Stimulated activated CD4-positive, alpha-beta T cell treated with anti-CD3 and anti-CD28 coated beads, Interleukin-1b, Interleukin-23, amount 100 ng/mL, for 4 hours (primary cell): ENCODE measurements at places on chromosomes 7 and 10.

DNA sequence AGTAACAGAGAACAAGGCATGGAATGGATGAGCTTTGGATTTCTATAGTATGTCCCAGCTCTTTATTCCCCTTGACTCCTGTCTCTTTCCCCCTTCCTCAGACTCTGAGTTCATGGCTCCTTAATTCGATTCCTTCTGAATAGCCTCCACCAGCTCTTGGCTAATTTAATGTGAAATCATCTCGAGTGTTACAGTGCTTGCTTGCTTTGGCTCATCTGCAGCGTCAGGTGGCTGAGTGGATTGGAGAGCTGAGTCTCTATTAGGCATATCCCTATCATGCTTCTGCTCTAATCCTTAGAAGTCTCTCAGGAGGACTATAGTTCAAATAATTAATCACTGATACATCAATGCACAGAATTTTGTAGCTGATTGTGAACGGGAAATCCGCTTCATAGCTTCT, 134.6 kb downstream of the LRRC4 start:
- DNase-seq = no peak

GRCh38 chr10:109780997-109781396, 142.3 kb downstream of the XPNPEP1 start:
- no peak for DNase-seq

DNA sequence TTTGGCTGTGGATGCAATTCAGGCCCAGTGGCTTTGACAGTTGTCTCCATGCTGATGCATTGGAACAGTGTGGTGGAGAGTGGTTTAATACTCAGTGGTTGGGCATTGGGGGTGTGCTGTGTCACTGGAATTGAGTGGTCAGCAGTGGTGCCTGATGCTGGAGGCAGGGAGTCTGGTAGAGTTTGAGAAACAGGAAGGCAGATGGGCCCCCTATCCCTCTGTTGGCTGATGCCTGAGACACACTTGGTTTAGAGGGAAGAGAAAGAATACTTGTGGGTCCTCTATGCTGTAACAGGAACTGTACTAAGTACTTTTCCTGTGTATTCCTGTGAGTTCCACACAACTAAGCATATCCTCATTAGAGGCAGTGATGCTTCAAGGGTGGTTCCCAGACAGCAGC, 55.4 kb downstream of the EEPD1 start:
- no peak for DNase-seq

- no peak for DNase-seq
Measured at GRCh38 chr7:44143646-44144250, 2.6 kb upstream of the MYL7 start.

GRCh38 chr7:137978464-137979237, 23.2 kb downstream of the CREB3L2 start:
- DNase-seq = no peak

- no peak for DNase-seq
Measured at GRCh38 chr10:24382045-24382444, 173.1 kb downstream of the KIAA1217 start.

GRCh38 chr10:29191674-29192073, 97.2 kb upstream of the LYZL1 start:
- no peak for DNase-seq

DNA sequence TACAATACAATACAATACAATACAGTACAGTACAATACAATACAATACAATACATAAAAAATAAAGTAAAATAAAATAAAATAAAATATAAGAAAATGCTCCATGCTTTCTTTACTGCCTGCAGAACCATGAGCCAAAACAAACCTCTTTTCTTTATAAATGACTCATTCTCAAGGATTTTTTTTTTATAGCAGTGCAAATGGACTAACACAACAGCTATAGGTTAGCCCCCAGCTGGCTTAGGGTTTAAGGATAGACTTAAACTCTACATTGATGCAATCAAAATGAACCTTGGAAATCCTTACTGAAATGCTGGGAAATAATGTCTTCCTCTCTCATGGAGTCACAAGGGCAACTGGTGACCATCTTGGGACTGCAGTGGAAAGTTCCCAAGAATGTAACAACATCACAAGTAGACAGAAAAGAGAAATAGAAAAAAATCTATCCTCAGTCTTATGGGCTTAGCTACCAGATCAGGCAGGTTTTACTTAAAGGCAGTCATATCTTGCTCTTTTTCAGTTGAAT, 348.9 kb downstream of the ARL4A start:
- DNase-seq = no peak

GRCh38 chr10:79322616-79323543, 24.4 kb upstream of the PPIF start:
- peak; percentile 58 for DNase-seq

DNA sequence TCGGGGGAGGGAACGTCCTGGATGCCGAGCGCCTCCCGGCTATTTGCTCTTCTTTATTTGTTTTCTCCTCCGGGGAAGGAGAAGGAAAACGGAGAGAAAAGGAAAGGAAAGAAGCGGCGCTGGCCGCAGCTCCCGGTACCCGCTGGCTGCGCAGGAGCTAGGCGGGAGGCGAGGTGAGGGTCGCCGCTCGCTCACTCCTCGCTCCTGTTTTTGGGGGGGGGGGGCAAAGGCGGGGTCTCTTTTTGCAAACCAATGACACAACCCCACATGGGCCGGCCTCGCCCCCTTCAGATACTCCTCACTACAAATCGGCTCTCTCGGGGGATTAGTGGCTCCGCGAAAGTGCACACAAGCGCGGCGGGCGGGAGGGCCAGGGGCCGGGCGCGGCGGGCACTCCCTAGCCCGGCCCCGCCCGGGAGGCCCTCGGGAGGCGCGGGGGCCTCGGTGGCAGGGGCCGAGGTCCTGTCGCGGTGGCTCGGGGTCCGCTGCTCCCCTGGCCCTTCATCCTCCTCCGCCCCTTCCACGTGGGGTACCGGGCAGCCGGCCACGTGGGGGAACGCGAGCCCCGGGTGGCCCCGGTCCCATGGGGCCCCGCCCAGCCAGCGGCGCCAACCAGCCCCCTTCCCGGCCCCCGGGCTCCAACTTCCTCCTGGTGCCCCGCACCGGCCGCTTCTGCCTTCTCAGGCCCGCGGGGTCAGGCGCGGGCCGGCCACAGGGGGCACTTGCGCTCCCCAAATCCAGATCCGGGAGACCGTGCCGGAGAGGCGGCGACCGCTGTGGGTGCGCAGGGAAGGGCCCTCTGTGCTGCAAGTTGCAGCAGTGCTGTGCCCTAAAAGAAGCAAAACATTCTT, 718 bp upstream of the CTBP2 start:
- no peak for DNase-seq

DNA sequence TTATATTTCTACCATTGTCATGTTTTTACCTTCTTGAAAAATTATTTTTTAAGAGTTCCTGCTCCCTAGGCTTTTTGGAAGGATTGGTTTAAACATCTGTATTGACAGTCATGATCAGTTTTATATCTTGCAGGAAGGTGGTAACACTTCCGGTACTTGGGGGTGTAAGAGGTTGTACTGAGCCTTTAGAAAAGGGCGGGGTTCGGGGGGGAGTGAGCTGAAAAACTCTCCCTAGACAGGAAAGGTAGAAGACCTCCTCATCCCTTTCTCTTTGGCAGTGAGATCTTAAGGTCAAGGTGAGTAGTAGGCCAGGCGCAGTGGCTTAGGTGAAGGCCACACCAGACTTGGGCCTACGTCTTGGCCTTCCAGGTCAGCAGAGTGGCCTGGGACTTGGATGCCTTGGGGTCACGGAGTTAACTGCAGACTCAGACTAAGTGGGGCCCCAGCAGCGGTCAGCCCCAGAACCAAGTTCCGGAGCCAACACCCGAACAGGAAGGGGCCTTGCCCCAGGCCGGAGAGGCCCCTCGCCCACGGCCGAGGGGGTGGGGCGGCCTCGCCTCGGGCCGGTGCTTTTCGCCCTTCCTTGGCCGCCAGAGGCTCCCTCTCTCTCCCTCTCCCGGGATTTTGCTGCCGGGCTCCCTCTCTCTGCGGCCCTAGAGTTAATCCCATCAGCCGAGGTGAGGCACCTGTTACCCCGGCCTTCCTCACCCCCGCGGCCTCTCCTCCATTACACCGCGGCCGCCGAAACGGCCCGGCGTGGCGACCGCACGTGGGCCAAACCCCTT, at the start of gene PPP1R9A:
Gene PPP1R9A (plus strand): TSS at position 569 of the 785 bp plus-strand sequence. CDS start 2,520 bp downstream, outside the sequence.
- no peak for DNase-seq

DNA sequence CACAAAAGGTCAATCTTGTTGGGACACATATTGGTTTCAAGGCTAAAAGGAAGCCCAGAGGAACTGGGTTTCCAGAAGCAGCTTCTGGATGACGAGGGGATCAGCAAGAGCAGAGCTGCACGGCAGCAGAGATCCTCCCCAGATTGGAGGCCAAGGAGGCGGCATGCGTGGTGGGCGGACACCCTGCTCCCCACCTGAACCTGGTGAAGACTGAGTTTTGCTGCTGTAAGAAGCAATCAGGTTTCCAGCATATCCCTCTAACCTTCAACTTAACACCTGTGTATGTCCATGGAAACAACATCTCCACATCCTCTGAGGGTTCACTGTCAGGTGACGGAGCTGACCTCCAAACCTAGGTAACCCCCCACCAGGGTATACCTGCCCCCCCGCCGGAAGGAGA, 35.1 kb downstream of the SLIT1 start:
- DNase-seq = no peak

GRCh38 chr10:131746785-131747184, 154.0 kb upstream of the PPP2R2D start:
- DNase-seq = no peak

DNA sequence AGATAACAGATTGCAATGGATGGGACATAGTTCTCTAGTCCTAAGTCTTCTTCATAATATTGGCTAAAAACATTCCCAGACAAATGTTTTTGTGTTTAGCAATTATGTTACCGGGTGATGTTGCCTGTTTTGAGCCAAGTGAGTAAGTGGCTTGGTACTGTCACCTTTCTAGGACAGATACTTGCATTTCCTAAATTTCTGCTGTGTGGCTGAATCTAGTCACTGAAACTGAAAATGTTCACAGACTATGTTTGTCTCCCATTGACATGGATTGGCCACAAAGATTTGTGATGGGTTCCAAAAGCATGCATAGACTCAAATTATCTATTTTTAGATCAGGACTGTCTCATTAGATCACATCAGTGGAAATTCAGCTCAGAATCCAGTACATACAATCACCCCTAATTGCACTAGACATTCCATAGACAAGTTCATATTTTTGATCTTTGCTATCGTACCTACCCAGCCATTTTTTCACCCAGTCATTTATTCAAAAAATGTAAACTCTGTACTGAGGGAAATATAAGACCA, 1222.1 kb upstream of the AUTS2 start:
- no peak for DNase-seq

GRCh38 chr10:121322776-121323175, 275.5 kb downstream of the FGFR2 start:
- no peak for DNase-seq

DNA sequence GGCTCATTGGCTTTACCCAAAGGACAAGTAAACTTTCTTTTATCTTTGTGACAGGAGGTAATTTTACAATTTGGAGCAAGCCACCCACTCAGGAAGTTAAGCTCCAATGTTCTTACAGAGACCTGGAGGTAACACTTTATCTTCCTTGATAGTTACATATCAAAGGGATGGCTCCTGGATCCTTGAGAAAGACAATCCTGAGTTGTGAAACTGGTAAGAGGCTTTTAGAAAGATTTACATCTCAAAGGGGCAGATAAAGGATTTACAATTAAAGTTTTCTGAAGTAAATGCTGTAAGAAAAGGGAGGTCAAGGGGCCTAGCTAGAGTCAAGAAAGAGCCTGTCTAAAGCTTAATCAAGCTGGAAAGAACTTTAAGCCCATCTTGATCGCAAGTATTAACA, 124.4 kb upstream of the ZNF804B start:
- DNase-seq = no peak

DNA sequence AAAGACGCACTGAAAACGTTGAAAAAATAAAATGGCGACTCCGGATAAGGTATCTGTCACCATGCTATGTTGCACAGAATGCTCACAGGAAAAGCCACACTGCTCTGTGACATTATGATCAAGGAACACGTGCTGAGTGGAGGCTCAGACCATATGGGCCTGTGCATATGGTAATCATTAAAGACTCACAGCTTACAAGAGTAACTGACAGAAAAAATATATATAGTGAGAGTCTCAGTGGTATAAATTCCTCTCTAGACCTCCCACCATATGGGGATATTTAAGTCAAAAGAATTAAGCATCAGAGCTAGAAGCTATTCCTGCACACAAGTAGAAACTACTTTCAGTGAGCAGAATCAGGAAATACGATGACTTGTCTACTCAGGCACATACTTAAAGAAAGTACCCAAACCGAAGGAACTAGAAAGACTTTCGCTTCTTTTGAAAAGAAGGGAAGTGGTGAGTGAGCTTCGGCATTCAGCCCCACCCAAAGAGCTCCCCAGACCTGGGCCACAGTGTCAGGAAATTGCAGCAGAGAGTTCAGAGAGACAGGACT, 65.1 kb upstream of the MPP7 start:
- DNase-seq = peak; percentile 37

- no peak for DNase-seq
Measured at GRCh38 chr10:126592901-126593300, 77.6 kb downstream of the C10orf90 start.

GRCh38 chr7:72020311-72020710, 391.8 kb downstream of the CALN1 start:
- no peak for DNase-seq

DNA sequence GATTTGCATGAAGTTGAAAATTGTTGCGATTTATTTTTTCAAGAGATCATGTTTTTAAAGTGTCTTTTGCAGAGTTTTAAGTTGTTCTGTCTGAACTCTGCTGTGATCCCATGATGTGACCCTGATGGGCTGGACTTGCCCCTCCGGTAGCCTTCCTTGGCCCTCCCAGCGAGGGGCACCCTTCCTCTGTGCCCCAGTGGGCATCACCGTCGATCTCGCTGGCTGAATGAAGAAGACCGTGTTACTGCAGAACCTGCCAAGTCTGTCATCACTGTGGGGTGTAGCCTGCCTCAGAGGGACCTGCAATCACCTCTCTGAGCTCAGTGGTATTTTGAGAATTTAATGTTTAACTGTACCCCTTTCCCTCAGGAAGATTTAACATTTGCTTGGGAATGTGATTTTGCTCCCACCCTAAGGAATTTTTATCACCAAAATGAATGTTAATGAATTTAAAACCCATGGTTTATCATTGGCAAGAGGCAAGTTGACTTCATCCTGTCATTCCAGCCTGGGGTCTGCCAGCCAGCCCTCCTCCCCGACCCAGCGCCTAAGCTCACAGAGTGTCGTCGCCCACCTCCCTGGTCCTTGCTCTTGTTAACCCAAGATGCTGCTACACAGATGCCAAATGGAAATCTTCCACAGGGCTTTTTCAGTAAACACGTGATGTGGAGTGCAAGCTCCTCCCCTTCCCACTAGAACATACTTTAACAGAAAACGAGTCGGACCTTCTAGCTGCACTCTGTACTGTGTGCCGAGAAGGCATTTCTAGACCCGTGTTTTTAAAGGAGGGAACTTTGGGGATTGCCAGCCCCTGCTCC, 115.4 kb downstream of the NT5C2 start:
- DNase-seq = no peak

DNA sequence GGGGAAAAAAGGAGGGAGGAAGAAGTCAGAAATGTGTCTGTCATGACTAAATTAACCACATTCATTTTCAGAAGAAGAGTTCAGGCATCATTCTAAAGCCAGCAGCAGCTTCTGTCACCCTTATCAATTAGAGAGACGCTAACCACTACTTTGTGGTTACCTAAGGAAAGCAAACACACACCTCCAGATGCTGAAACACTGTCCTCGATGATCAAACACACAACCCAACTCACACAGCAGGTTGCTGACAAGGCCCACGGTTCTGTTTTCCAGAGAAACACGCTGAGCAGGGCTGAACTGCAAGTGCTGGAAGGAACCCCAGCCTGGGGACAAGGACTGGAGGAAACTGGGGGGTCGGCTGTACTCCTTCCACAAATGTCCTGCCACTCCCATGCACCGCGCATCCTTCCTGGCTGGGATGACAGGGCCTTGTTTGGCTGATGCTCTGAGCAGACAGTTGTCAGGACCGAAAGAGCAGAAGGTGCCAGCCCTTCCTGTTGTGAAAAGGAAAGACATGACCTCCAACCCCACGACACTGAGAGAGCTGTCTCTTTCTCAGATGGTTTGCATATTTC, 36.6 kb downstream of the PRKCQ start:
- DNase-seq = peak; percentile 39
